ENCODE measurements at places on chromosomes 6 and 20.

- no peak for DNase-seq
Observed at GRCh38 chr6:81382852-81383251, 369.6 kb downstream of the TENT5A start.

DNA sequence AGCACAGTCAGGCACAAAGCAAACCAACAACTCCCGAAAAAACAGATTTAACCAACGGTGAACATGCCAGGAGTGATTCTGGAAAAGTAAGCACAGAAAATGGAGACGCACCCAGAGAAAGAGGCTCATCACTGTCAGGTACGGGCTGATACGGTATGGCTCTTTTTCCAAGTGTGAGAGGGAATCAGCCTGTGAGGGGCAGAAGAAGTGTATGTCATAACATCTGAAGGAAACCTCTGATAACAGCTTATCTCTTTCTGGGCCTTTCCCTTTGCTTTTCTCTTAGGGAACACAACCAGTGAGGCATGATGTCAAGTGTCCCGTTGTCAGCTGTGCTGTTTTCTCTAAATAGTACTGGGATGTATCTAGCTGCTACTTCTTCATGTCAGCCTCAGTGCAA lies 32.1 kb downstream of the ARFGEF2 start:
- no peak for DNase-seq

GRCh38 chr6:4055420-4056041 lies 23.4 kb downstream of the FAM217A start:
- no peak for DNase-seq

- no peak for DNase-seq
Observed at GRCh38 chr6:19465760-19466159, 371.4 kb upstream of the ID4 start.

GRCh38 chr6:26029857-26030653 lies 57.2 kb upstream of the HFE start:
- DNase-seq, result no peak

GRCh38 chr6:33830635-33831240 lies 26.9 kb upstream of the MLN start:
- peak; percentile 24 for DNase-seq
